Airway epithelial cell (primary cell): ENCODE measurements at places on chromosomes 11 and 22. TPM values are rescaled to one million over a fixed set of nuclear protein-coding genes. Genes with fewer than 3 reads are reported as not detected.

FREY1 gene
- total RNA-seq = 0.21 and 0.23 TPM in 2 replicates

CCND1 gene
- total RNA-seq = 225 and 258 TPM in 2 replicates

PANX1 gene
- total RNA-seq = 37.7 and 39.9 TPM in 2 replicates

PLEKHB1 gene
- total RNA-seq = not detected in 2 replicates

HEPN1 gene
- total RNA-seq = not detected in 2 replicates

GRIA4 gene
- total RNA-seq = not detected in 2 replicates

MPZL2 gene
- 114 and 137 TPM in 2 replicates for total RNA-seq

MYEOV gene
- total RNA-seq = 0.78 and 1.7 TPM in 2 replicates

ANKRD13D gene
- total RNA-seq = 42.7 and 47.8 TPM in 2 replicates

RPS6KA4 gene
- total RNA-seq = 72.9 and 73.6 TPM in 2 replicates

SHANK3 gene
- total RNA-seq = 1.8 and 3.1 TPM in 2 replicates

DHCR7 gene
- total RNA-seq = 87.2 and 117 TPM in 2 replicates

PYGM gene
- total RNA-seq = 0.14 and 0.79 TPM in 2 replicates

OR6T1 gene
- total RNA-seq = not detected in 2 replicates

NTM gene
- 6.2 and 10.8 TPM in 2 replicates for total RNA-seq

OR4A16 gene
- total RNA-seq = not detected in 2 replicates

TSSK2 gene
- total RNA-seq = not detected in 2 replicates

NRIP3 gene
- 1.8 and 2.5 TPM in 2 replicates for total RNA-seq

CCDC73 gene
- 0.19 TPM in 1 of 2 replicates, not detected in the other for total RNA-seq

IRF7 gene
- total RNA-seq = 6.9 and 12.0 TPM in 2 replicates

RIMBP3C gene
- 0.14 TPM in 1 of 2 replicates, not detected in the other for total RNA-seq

SERHL2 gene
- total RNA-seq = 3.0 and 5.8 TPM in 2 replicates

RAB38 gene
- 86.3 and 86.4 TPM in 2 replicates for total RNA-seq

TRIM49 gene
- not detected in 2 replicates for total RNA-seq

FXYD6 gene
- 0.21 TPM in 1 of 2 replicates, not detected in the other for total RNA-seq

BTBD18 gene
- total RNA-seq = not detected in 2 replicates

SLC16A8 gene
- not detected in 2 replicates for total RNA-seq

DMC1 gene
- total RNA-seq = 1.6 and 24.8 TPM in 2 replicates

DESI1 gene
- 25.2 and 94.4 TPM in 2 replicates for total RNA-seq

MS4A6A gene
- total RNA-seq = not detected in 2 replicates

VPREB1 gene
- not detected in 2 replicates for total RNA-seq

BEST1 gene
- 0.23 TPM in 1 of 2 replicates, not detected in the other for total RNA-seq

OR10A2 gene
- total RNA-seq = not detected in 2 replicates

CEND1 gene
- 0.07 TPM in 1 of 2 replicates, not detected in the other for total RNA-seq

MUC5AC gene
- not detected in 2 replicates for total RNA-seq

KIAA0930 gene
- total RNA-seq = 83.5 and 165 TPM in 2 replicates

MS4A15 gene
- total RNA-seq = not detected in 2 replicates

PRR33 gene
- total RNA-seq = not detected in 2 replicates

KLHDC7B gene
- total RNA-seq = not detected in 2 replicates

NPAS4 gene
- total RNA-seq = not detected in 2 replicates

OR8G1 gene
- not detected in 2 replicates for total RNA-seq

GAB4 gene
- not detected in 2 replicates for total RNA-seq

FGF3 gene
- total RNA-seq = not detected in 2 replicates

CARD16 gene
- total RNA-seq = 0.42 and 0.85 TPM in 2 replicates

C11orf16 gene
- not detected in 2 replicates for total RNA-seq

ARFGAP2 gene
- total RNA-seq = 90.6 and 118 TPM in 2 replicates

ADM2 gene
- 1.4 and 1.6 TPM in 2 replicates for total RNA-seq

MUC5B gene
- total RNA-seq = not detected in 2 replicates

MMP1 gene
- 0.23 and 3.5 TPM in 2 replicates for total RNA-seq

KCNQ1OT1 gene
- 0.37 and 0.42 TPM in 2 replicates for total RNA-seq

TRIM44 gene
- 18.3 and 23.6 TPM in 2 replicates for total RNA-seq

SCUBE2 gene
- total RNA-seq = not detected in 2 replicates

BUD13 gene
- 13.5 and 16.4 TPM in 2 replicates for total RNA-seq

CERK gene
- 21.7 and 25.2 TPM in 2 replicates for total RNA-seq

OR8D4 gene
- not detected in 2 replicates for total RNA-seq
